ENCODE measurements at places on chromosomes 1 and 21. TPM values are rescaled to one million over a fixed set of nuclear protein-coding genes. Genes with fewer than 3 reads are reported as not detected.
A peak's percentile ranks its signal among the peaks of the same experiment; 100 is the strongest.

DNA sequence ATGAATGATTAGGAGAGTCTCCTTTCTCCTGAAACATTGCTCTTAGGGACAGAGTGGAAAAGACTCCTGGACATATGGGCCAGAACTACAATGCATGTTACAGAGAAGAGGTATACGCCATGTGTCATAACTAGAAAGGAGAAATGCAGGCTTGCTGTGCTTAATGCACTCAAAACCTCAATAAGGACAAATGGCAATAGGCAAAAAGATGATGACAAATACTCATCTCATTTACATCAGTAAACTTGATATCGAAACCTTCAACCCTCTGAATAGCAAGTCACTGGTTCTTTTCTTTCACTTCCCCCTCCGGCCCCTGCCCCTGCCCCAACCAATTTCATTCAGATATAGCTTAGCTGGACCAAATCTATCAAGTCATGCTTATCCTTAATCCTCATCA is 1.9 kb upstream of the GPR88 start:
- DNase-seq, result no peak

GRCh38 chr1:26287033-26287711 is 7.3 kb downstream of the SH3BGRL3 start:
- DNase-seq, result no peak

- peak; percentile 66 for DNase-seq
These were observed 31.7 kb downstream of the RUNX3 start for GRCh38 chr1:24898152-24898908.

GRCh38 chr1:185287451-185287850 is 29.6 kb downstream of the IVNS1ABP start:
- no peak for DNase-seq

- no peak for DNase-seq
These were observed 18.0 kb downstream of the MPZL1 start for GRCh38 chr1:167739752-167740151.

The TAS1R1 gene
- polyA plus RNA-seq, result not detected

The LCK gene
- polyA plus RNA-seq, result 1.3 TPM

The ZNF593OS gene
- 0.32 TPM for polyA plus RNA-seq

The NDUFS5 gene
- polyA plus RNA-seq, result 259 TPM

All from liver (tissue), 10 donors.